ENCODE measurements at places on chromosomes 4 and X.

GRCh38 chrX:9260603-9261002 is 204.3 kb upstream of the TBL1X start:
- no peak for DNase-seq

DNA sequence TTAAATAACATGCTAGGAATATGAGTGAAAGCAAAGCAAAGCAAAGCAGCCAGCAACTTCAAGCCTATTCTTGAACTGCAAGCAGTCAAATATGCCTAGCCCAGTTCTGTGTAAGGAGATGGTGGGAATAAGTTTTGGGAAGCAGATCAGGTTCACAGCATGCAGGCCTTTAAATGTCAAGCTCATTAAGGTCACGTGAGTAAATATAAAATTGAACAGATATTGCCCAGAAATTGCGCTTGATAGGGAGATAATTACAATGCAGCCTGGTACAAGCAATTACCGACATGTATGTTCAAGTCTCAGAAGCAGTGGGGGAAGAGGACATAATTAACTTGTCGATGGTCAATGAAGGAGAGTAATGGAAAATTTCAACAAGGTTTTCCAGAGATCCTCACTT is 6.0 kb downstream of the GNPDA2 start:
- DNase-seq: no peak

DNA sequence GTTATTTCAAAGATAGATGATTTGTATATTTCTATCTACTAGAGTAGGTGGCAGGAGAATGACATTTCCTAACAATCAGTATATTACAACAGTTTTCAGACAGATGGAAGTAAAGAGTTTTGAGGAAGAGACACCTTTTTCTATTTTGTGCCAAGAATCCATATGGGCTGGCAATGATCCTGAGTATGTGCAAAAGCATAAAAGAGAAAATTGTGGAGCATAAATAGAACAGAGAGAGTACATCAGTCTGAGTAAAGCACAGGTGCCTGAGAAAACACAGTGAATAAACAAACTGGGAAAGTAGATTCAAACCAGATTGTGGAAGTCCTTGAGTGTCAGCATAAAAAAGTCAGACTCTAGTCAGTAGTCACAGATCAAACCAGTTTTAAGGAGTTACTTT is 96.8 kb upstream of the WDR44 start:
- DNase-seq: no peak

GRCh38 chr4:148007314-148007760 is 275.4 kb downstream of the ARHGAP10 start:
- no peak for DNase-seq

DNA sequence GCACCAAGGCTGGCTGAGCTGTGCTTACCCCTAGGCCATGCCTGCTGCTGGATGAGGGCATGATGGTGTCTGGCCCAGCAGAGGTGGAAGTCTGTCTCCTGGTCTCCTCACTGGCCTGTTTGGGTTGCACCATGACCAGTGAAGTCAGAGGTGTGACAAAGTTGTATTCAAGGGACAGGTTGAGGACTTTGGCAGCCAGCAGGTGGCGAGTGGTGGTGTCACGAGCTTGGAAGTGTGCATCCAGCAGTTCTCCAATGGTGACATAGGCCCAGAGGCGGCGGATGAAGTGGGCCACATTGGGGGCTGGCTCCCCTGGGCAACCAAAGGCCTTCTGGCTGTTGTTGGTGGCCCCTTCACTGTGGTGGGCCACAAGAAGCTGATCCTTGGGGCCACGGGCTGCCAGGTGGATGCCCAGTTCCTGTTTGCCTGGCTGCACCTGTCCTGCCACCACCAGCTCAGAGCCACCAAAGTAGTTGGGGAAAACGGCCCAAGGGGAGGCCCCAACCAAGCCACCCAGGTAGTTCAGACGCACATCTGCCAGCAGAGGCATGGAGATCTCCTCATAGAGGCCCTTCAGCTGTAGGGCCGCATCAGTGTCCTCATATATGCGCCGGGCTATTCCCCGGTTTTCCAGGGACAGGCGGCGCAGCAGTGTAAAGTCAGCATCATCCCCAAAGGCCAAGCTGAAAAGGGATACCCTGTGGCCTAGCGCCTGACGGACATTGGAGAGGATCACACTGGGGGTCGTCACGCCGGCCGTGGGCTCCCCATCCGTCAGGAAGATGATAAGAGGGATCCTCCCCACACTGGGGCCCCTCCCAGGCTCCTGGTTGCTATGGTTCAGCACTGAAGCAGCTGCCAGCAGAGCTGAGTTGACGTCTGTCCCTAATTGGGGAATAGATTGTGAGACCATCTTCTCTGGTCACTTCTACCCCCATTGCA is 39.7 kb downstream of the ITIH6 start:
- DNase-seq: no peak

GRCh38 chr4:566035-566434 is 10.1 kb downstream of the TMEM271 start:
- no peak for DNase-seq

DNA sequence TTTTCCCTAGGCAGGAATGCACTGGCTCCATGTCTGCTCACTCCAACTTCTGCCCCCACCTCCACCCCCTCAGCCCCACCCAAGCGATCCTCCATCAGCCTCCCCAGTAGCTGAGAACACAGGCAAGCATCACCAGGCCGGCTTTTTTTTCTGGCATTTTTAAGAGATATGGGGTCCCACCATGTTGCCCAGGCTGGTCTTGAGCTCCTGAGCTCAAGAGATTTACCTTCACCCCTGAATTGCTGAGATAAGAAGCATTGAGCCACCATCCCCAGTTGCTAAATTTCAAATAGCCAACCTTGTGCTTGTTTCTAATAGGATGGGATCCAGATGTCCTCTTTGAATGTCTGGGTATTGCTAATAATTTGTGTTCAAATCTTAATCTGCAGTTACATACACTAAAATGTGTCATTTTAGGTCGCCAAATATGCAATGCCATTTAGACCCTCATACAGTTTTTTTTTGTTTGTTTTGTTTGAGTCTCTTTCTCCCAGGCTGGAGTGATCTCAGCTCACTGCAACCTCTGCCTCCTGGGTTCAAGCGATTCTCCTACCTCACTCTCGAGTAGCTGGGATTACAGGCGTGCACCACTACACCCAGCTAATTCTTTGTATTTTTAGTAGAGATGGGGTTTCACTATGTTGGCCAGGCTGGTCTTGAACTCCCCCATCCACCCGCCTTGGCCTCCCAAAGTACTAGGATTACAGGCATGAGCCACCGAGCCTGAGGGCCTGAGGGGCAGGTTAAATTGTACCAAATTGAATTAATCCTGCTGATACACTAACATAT is 8.8 kb downstream of the LARP7 start:
- no peak for DNase-seq

- peak; percentile 17 for DNase-seq
Measured at GRCh38 chr4:3786196-3786869, 20.1 kb downstream of the ADRA2C start.

DNA sequence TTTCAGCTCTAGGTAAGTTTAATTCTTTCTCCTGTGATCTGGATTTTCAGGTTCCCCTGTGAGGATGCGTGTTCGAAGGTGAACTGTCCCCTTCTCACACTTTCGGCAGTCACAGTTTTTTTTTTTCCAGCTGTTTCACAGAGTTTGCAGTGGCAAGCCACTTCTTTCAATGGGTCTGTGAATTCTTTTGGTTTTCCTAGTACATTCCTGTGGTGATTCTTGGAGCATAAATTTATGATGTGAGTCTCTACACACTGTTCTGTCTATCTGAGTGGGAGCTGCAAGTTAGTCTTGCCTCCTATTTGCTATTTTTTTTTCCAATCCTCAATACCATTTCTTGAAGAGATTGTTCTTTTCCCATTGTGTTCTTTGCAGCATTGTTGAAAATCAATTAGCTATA is 595.5 kb downstream of the RAPGEF2 start:
- no peak for DNase-seq

GRCh38 chr4:84491481-84491880 is 7.6 kb downstream of the NKX6-1 start:
- no peak for DNase-seq

GRCh38 chr4:109302361-109303139 is at the start of gene COL25A1:
Gene COL25A1, minus strand, starts transcription at chr4:109302658.
- DNase-seq: no peak

- DNase-seq: no peak
Measured at GRCh38 chrX:118528071-118528737, 32.6 kb downstream of the DOCK11 start.

GRCh38 chrX:155144926-155145325 is 71.3 kb upstream of the VBP1 start:
- DNase-seq: no peak

DNA sequence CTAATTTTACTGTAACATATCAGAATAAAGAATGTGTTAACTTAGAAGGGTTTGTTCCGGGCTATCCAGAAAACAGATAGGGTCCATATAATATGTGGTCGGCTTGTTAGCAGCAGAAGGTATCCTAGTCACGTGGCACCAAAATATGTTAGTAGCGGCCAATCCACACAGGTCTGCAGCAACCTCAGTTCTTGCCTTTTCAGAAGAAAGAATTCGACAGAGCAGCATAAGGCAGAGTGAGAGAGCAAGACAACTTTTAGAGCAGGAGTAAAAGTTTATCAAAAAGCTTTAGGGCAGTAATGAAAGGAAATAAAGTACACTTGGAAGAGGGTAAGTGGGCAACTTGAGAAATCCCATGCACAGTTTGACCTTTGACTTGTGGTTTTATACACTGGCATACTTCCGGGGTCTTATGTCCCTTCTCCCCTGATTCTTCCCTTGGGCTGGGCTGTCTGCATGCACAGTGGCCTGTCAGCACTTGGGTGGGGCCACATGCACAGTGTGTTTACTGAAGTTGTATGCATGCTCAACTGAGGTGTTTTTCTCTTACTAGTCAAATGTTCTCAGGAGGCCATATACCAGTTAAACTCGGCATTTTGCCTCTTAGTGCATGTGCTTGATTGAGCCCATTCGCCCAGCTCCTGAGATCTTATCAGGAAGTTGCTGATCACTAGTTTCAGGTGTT is 37.0 kb upstream of the ABCG2 start:
- DNase-seq: no peak

- no peak for DNase-seq
Measured at GRCh38 chrX:134547047-134547679, 87.2 kb downstream of the HPRT1 start.

DNA sequence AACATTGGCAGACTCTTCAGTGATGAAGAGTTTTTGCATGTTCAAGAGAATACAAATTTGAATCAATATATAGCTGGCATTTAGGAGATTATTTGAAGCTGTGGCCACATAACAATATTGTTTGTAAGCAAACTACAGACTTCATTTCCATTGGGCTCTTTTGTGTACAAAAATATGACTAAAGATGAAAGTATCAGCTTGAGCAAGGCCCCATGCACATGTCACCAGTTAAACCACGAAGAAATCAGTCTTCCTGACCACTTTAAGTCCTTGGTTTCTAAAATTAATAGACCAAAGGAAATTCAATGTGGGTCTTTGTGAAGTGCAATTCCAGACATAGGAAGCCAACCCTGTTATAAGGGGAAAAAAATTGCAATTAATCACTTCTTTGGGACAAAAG is 1664.6 kb upstream of the ADGRL3 start:
- DNase-seq: no peak

DNA sequence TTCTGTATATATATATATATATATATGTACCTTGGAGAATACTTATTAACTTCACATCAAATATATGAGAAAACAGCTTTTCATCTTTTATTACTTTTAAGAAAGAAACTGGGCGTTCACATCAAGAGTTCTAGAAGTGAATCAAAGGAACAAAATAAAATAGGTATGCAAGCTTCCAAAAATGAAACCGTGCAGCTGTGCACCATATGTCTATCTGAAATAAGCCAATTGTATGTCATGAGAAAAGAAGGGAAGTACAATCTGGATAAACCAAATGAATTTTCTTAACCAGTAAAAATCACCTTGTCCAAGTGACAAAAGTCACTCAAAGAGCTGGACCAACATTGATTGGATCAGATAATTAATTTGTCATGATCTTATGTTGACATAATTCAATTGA is 405.4 kb upstream of the TECRL start:
- DNase-seq: no peak

DNA sequence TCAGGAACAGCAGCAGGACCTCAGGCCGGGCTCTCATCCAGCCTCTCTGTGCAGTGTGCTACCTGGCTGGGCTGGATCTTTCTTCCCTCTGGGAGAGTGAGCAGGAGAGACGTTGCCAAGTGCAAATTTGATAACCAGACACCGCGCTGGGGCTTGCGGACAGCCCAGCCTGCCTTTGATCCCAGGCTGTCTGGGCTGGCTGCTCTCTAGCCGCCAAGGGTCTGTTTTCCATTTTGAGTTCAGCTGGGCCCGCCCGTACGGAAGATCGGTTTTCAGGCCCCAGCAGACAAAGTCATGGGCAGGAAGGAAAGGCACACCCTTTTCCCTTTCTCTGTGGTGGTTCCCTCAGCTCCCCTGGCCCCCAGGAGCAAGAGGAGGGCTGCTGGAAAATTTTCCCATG is 90.2 kb downstream of the CPZ start:
- DNase-seq: no peak

DNA sequence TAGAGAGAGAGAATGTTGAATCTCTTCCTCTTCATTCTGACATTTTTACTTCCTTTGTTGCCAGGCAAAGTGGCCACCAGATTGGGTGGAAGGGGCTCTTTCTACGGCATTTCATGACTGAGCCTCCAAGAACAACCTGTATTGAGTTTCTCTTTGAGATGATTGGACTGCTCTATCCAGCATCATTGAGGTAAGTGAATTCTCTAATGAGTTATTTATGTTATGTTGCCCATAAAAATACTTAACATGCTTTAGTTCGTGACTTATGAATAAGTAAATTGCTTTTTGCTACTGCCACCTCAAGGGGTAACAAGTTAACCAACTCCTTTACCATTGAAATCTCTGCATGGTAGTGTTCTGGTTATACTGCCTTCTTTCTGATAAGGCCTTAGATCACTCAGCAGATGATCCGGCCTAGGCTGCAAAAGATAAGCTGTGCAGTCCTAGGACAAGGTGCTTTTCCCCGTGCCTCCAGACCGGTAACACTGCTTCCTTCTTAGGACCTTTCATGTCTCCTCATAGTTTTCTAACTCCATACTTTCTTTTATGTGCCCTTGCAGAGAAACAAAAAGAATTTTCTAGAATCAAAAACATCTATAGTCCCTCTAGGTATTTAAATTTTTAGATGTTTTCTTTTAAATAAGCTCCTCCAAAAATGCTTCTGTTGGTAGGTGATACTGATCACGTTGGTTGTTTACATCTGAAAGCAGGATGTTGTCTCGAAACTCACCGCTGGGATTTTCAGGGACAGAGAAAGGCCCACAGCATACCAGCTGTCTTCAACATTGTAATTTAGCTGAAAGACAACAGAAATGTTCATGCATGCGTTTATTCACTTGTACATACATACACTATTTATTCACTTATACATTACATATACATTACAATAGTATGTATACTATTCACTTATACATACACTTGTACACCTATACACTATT is 157.1 kb upstream of the RBPJ start:
- DNase-seq: no peak

Measured in anterior cingulate cortex (tissue), 58 donors.